ENCODE measurements at places on chromosomes 13 and 19.

- no peak for DNase-seq
These were observed 534 bp upstream of the GEMIN7 start for GRCh38 chr19:45078390-45079062.

DNA sequence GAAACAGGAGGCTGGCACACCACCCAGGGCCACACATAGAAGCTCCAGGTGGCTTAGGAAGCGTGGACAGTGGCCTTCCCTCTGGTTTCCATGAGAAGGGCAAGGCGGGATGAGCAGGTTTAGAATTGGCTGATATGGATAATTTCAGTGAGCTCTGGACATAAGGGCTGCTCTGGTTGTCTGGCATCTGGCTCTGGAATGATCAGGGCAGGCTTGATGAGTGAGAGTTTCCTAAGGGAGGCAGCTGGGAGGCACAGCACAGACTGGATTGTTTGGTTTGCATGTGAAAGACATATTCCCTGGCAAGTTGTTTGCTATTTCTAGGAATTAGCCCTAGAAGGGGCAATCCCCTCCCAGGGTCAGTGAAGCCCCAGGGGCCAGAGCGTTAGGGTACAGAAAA lies 129.5 kb downstream of the ATP8A2 start:
- no peak for DNase-seq

DNA sequence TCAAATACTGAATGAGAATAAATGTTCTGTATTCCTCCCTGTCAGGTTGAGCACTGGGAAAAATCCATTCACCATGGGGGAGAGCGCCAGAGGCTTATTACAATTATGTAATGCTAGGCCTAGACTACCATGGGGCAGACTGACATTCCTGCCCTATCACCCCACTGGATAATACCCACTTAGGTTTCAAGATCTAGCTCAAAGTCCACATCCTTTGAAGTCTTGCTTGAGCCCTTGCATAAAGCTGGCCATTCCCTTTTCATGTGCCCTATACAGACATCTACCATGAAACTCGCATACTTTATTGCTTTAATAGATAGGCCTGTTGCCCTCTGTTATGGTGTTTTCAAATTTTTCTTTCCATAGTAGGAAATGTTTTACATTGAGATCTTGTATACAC lies 149.3 kb downstream of the RGCC start:
- no peak for DNase-seq

- no peak for DNase-seq
These were observed 15.9 kb downstream of the HIPK4 start for GRCh38 chr19:40374084-40374483.

- no peak for DNase-seq
These were observed 22.3 kb downstream of the CRYL1 start for GRCh38 chr13:20503088-20504083.

DNA sequence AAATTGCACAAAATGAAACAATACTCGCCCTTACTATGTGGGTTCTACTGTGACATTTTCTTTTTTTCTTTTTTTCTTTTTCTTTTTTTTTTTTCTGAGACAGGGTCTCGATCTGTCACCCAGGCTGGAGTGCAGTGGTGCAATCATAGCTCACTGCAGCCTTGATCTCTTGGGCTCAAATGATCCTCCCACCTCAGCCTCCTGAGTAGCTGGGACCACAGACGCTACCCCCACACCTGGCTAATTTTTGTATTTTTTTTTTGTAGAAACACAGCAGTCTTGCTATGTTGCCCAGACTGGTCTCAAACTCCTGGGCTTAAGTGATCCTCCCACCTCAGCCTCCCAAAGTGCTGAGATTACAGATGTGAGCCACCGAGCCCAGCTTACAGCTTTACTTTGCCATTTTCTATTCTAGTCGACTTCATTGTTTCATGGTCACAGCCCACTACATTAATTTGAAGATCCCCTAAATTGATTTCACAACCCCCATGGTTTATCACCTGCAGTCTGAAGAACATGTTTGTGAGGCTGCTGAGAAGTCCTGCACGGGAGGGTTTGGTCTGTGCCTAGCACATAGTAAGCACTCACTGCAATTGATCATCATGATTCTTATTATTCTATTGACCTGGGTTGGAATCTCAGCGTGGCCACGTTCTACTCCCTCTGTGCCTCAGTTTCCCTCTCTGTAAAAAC lies 3.8 kb downstream of the BCL3 start:
- no peak for DNase-seq

GRCh38 chr13:100620792-100621191 lies 32.2 kb upstream of the GGACT start:
- no peak for DNase-seq

- no peak for DNase-seq
These were observed 205.1 kb upstream of the TSHZ3 start for GRCh38 chr19:31554360-31554759.

All from activated gamma-delta T cell (primary cell).